NCI-H1930 (cell line): ENCODE measurements at places on chromosomes 2 and 18.

DNA sequence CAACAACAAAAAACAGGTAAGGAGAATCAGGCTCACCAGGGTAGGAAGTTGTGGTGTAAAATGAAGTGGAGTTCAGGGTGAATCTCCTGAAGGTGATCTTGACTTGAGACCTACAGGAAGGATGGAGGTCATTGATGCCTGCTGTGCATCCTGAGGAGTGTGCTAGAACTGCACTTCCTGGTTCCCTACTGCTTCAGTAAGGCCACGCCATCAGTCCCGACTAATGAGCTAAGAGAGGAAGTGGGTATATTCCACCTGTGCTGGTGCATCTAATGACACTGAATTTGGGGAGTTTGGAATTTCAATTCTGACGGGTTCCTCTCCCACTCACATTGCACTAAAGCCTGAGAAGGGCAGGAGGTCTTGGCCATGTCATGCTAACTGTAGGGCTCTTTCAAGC lies 349.3 kb upstream of the SLC14A2 start:
- DNase-seq, result no peak

DNA sequence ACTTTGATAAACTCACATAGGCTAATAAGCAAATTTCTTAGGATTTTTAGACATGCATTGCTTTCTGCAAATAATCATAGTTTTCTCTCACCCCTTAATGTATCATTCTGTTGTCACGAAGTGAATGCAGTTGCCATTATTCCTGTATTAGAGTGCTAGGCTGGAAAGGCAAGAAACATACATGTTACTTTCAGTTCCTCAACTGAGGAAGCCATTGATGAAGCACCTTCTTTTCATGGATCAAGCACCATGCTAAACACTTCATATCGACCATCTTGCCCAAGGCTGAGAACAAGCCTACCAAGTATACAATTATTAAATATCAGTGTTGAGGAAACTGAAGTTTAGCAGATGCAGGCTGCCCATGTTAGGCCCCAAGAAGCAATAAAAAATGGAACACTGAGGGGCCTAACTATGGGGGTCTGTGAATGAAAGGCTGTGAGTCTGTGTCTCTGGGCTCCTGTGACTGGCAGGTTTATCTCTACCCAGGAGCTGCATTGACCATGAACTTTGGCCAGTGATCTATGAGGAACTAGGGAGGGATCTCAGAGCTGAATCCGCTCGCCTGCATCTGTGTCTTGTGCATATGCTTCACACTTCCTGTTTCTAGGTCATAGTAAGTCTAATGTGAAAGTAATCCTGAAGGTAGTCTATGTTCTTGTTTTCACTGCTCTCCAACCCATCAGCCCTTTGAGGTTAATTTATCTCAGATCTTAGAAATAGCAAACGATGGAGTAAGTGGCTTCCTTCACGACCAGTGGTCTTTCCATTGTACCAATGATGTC lies 16.0 kb upstream of the TSPYL6 start:
- DNase-seq, result no peak

- DNase-seq, result no peak
These were observed 304.8 kb upstream of the CCDC68 start for GRCh38 chr18:55264108-55264507.

- no peak for DNase-seq
These were observed 60.6 kb downstream of the IRS1 start for GRCh38 chr2:226738821-226739544.

GRCh38 chr2:31049264-31049663 lies 89.0 kb downstream of the GALNT14 start:
- no peak for DNase-seq

DNA sequence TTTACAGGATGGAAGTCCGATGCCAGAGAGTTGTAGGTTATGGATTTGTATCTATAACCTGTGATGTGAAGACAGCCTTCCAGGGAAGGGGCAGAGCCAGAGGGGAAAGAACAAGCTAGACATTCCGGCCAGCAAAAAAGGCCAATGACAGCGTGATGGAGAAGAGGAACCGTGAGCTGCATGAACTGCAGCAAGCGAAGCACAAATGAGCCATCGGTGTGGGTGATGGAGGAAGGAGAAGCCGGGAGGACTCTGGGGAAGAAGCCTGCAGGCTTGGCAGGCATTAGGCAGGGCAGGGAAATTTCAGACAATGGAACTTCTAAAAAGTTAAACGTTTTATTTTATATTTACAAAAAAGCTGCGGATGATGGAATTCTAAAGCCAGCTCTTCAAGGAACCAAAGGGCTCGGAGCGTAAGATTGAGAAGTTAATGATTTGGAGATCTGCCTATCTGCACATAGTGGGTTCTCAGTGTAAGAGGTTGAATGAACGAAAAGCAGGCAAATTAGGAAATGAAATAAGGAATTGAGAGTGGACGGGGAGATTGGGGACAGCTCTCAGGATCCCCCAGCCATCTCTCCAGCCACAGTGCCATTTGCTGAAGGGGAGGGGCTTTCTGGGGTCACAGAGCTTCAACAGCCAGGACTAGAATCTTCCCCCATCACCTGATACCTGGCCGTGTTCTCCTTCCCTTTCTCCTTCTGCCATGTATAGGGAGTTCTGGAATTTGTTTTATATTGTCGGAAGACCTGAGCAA lies 28.4 kb downstream of the NGEF start:
- DNase-seq, result no peak

DNA sequence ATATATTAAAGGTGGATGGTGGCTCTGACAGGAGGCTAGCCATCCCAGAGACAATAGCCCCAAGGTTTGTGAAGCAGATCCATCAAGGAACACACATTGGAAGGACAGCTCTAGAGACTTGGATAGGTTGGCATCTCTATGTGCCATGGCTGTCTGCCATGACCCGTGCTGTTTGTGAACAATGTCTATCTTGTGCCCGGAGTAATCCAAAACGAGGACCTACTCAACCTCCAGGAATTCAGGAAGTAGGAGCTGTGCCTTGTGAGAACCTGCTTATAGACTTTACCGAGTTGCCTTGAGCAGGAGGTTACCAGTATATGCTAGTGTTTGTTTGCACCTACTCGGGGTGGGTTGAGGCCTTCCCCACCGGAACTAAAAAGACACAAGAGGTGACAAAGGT lies 43.1 kb upstream of the SELENOI start:
- DNase-seq, result no peak

- peak; percentile 32 for DNase-seq
These were observed 1795.7 kb upstream of the PIK3C3 start for GRCh38 chr18:40159141-40160017.

DNA sequence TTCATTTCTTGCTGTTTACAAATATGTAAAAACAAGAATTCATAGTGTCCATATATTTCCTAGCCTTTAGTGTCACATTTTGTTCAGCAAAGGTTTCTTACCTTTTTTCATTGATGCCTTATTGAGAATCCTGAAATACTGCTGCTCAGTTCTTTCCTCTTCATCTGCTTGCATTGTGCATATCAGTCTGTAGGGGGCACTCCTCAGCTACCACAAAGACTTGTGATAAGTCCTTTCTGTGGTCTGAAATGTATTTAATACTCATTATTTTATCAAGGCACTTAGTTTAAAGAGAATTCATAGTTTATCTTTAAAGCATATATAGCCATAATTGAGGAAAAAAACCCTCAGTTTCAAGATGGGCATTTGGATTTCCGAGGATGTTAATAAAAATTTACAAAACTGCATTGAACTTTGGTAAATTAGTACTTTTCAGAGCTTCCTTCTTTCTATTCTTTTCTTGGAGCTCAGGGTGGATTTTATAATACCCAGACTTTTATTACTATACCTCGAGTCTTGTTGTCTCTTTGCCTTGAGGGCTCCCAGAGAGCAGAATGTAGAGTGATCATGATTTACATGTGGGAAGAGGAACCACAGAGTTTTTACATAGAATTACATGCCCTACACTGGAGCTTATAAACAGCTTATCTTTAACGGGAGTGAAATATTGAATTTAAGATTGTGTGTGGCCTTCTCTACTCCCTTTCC lies 570.1 kb downstream of the PLCL1 start:
- peak; percentile 4 for DNase-seq

DNA sequence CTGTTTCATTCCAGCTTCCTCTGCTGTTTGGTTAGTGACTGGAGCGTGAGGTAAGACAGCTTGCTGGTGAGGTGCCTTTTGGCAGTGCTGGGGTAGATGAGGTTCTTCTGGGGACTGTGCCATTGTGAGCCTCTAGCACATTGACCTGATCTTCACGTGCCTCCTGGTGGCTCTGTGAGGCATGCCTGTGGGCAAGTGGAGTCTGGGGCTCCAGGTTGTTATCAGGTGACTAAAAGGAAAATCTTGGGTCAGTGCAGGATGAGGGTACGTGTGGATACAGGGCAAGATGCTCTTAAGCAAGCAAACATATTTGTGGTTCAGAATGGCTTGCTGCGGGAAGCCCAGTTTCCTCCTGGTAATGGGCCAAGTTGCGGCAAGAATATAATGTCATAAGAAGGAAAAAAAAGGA lies 75.4 kb downstream of the FHOD3 start:
- no peak for DNase-seq
